ENCODE measurements at places on chromosomes 2 and 18.
A peak's percentile ranks its signal among the peaks of the same experiment; 100 is the strongest.

GRCh38 chr2:100017633-100018032 is 124.8 kb downstream of the AFF3 start:
- DNase-seq, result no peak

GRCh38 chr2:68411397-68412126 is 46.5 kb downstream of the PLEK start:
- no peak for DNase-seq

- no peak for DNase-seq
Observed at GRCh38 chr18:39841482-39842365, 2113.3 kb upstream of the PIK3C3 start.

GRCh38 chr2:152336119-152336853 is 1.3 kb downstream of the FMNL2 start:
- peak; percentile 35 for DNase-seq

- no peak for DNase-seq
Observed at GRCh38 chr2:163983911-163984310, 248.1 kb upstream of the FIGN start.

- DNase-seq, result no peak
Observed at GRCh38 chr2:3427272-3427671, 47.8 kb downstream of the TRAPPC12 start.

GRCh38 chr2:44774826-44775492 is 166.5 kb upstream of the SIX3 start:
- DNase-seq, result no peak

- DNase-seq, result no peak
Observed at GRCh38 chr2:234478121-234478858, 18.6 kb downstream of the ARL4C start.

- no peak for DNase-seq
Observed at GRCh38 chr2:101249826-101250225, 2.9 kb upstream of the CNOT11 start.

GRCh38 chr2:218513676-218514075 is 54.5 kb downstream of the USP37 start:
- no peak for DNase-seq

GRCh38 chr2:239477591-239477990 is 76.8 kb upstream of the HDAC4 start:
- no peak for DNase-seq

GRCh38 chr18:73962256-73962655 is 185.4 kb downstream of the FBXO15 start:
- DNase-seq, result no peak

- DNase-seq, result no peak
Observed at GRCh38 chr2:215839816-215840215, 173.5 kb downstream of the MREG start.

GRCh38 chr2:164560181-164560792 is 61.0 kb downstream of the GRB14 start:
- DNase-seq, result no peak

DNA sequence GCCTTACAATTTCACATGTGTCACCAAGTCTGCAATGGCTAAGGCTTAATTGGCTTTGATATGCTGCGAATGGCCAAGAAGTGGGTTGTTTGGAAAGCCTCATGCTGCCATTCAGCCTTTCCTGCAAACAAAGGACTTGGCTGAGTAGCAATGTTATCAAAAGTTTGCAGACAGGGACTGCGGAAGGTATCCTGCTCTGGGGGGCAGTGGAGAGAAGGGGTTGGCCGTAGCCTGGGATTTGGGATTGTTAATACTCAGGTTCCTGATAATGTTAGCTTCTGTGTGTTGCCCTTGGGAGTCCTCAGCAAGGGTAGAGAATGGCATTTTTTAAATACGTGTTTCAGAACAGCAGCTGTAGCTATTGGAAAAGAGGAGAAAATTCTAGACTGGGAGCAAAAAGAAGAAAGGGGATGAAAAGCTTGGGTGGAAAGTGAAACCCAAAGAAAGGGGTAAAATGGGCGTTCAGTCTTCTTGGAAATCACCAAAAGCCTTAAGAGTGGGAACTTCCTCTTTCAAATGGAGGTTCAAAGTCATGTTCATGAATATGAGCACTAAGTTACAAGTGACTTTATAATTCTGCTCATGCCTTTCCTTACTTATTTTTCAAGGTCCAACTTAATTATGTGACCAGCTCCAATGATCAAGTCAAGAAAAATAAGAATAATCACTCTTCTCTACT is 325.1 kb downstream of the RNF144A start:
- DNase-seq, result no peak

DNA sequence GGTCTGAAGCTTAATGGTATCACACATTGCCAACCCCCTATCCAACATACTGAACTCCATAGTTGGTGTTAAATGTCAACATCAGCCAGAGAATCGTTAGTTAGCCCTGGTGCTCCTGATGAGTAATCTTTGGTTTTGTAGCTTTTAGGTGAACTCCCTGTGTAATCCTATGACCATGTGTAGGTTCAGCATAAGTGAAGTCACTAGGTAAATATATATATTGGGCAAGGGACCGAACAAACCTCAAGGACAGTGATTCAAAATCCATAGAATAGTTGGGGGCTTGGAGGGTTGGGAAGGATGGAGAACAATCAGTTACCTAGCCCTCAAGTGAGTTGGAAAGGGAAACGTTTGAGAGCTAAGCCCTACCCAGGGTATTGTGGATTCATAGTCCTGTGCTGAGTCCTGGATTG is 16.0 kb upstream of the AP1S3 start:
- DNase-seq, result no peak

- DNase-seq, result no peak
Observed at GRCh38 chr2:10267551-10268465, 34.9 kb upstream of the HPCAL1 start.

DNA sequence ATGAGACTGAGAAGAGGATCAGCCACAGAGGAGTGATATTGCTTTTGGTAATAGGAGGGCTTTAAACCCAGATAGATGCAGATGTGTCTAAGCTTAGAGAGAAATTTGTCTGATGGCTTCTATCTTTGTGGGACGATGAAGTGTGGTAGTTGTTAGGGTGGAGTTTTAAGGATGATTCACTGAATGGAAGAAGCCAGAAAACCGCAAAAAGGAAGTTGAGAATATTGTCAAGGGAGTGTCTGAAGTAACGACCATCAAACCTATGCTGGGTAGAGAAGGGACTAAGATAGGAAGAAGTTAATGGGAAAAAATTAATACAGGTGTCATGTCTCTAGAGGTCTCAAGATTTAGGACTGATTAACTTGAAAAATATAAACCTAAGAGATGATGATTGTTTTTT is 195.6 kb upstream of the MC4R start:
- DNase-seq, result no peak

DNA sequence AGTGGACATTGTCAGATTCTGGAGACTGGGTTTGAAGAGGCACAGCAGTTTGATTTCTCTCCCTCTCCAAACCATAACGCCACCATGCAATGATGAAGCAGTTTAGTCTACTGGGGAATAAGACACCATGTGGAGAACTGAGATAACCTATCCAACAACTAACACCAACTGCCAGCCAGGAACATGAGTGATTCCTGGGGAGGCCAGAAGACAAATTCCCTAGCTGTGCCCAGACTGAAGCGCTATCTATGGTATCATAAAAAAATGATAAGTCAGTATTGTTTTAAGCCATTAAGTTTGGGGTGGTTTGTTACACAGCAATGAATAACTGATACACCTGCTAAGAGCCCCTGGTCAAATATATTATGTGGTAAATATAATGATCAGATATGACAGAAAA is 129.3 kb downstream of the EXOC6B start:
- no peak for DNase-seq

GRCh38 chr2:237227592-237228280 is 142.0 kb downstream of the COPS8 start:
- peak; percentile 50 for DNase-seq

DNA sequence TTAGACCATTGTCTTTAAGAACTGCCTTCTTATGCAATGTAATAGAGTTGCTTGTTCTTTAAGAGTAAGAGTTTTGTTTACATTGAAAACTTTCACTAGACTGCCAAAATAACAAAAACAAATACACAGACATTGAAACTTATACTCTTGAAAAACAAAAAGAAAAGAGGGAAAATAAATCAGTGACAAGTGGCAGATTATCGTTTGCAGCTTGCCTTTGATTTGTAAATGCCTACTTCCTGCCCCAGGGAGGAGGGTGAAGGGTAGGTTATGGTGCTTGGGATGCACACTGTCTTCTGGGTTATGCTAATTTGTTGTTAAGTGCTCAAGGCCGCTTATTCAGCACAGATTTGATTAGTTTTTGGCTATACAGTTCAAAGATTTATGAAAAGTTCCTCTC is 198.7 kb downstream of the TGIF1 start:
- DNase-seq, result no peak

Data from stimulated activated CD8-positive, alpha-beta memory T cell treated with anti-CD3 and anti-CD28 coated beads, Interleukin-4, amount 100 ng/mL, for 48 hours (primary cell).